Common myeloid progenitor, CD34-positive (primary cell): ENCODE measurements at places on chromosomes 1 and 21.

DNA sequence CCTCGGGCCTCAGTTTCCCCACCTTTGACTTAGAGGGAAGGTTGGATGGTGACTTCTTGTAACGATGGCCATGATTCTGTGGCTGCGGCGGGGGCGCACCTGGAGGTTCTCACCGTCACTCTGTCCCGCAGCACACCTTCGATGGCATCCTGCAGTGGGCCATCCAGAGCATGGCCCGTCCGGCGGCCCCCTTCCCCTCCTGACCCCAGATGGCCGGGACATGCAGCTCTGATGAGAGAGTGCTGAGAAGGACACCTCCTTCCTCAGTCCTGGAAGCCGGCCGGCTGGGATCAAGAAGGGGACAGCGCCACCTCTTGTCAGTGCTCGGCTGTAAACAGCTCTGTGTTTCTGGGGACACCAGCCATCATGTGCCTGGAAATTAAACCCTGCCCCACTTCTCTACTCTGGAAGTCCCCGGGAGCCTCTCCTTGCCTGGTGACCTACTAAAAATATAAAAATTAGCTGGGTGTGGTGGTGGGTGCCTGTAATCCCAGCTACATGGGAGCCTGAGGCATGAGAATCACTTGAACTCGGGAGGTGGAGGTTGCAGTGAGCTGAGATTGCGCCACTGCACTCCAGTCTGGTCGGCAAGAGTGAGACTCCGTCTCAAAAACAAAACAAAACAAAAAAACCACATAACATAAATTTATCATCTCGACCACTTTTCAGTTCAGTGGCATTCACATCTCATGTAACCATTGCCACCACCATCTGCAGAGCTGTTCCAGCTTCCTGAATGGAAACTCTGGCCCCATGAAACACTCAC, 2.1 kb upstream of the PFKL start:
- DNase-seq = peak; percentile 83

GRCh38 chr1:202167708-202168415, 7.5 kb upstream of the PTPN7 start:
- DNase-seq = no peak

GRCh38 chr1:36692465-36693160, 209.9 kb upstream of the CSF3R start:
- no peak for DNase-seq

DNA sequence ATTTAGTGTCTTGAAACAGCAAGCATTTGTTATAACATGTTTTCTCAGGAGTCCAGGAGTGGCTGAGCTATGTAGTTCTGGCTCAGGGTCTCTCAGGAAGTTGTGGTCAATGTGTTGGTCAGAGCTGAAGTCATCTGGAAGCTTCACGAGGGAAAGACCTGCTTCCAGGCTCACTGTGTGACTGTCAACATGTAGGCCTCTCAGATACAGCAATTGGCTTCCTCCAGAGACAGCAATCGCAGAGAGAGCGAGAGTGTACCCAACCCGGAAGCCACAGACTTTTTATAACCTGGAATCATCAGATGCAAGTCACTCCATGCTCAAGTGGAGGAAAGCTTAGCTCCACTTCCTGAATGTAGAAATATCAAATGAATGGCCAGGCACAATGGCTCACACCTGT, 40.9 kb downstream of the TNFRSF9 start:
- peak; percentile 4 for DNase-seq

DNA sequence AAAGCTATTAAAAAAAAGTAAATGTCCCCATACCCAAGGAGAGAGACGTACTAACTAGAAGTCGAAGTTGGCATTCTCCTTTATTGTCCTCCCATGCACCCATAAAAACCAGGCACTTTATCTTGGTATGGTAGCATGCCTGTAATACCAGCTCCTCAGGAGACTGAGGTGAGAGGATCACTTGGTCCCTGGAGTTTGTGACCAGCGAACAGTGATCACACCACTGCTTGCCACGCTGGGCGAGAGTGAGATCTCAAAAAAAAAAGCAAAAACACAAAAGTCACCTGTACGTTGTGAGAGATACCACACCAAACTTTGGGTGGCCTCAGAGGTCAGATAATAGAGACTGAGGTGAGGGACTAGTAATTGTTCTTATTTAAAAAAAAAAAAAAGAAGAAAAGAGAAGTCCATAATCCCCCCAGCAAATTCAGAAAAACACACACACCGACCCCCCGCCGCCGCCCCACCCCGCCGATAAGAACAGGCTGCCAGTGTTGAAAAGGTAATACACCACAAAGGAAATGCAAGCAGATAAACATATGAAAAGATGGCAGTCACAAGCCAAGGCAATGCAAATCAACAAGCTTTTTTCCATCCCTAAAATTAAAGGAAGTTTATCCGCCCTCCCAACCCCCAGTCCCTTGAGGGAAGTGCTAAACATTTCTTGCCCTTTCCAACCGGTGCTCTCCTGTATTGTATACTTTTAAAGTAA, 3.6 kb downstream of the L1TD1 start:
- no peak for DNase-seq

DNA sequence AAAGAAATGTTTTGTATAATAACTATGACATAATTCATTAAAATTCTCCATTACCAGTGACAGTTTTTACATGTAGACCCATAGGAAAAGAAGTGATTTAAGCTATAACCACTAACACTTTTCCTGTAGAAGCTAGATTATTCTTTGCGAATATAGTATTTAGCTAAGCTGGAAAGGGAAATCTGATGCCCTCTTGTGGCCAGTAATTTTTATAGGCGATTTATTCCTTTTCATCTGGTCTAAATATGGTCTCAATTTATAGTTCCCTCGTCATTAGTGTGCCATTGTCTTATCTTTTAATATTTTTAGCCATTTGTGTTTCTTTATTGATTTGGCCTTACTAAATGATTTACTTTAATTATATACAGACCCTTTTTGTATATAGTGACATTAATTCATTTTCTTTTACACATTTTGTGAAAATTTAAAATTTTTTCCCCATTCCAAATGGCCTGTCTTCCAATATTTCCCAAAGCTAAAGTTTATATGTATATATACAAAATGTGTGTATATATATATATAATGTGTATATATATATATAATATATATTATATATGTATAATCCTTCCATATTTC, 26.7 kb downstream of the BTG3 start:
- peak; percentile 80 for DNase-seq

DNA sequence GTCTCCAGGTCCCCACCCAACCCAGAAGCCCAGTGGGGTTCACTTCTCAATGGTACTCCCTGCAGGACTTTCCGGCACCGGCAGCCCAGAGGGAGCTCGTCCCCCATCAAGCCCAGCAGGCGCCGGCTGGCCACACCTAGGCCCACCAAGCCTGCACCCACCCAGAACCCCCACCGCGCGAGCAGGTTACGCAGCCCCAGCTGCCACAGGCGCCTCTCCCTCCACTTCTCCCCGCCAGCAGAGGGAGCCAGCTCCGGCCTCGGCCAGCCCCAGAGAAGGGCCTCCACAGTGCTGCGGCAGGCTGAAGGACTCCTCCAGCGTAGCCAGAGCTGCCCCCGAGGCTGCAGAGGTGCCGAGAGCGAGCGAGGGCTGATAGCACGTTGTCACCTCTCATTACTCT, 722.3 kb downstream of the PLA2G4A start:
- no peak for DNase-seq

DNA sequence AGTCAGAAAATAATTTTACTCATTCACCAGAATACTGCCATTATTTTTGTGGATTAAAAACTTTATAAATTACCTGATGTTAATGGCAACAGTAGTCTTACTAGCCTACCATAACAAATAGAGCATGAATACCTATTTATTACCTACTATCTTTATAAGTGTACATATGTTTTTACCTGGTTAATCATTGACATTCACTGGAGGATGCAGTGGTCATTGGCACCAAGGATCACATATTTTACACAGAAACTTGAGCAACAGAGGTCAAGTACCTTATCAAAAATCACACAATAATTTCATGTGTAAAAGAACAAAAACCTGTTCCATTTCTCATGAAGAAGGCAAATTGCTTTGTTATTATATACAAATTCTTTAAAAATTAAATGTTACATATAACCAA, 1284.9 kb upstream of the NCAM2 start:
- no peak for DNase-seq

- no peak for DNase-seq
These were observed 34.1 kb upstream of the PRSS38 start for GRCh38 chr1:227781314-227781930.

GRCh38 chr1:14440731-14441130, 157.8 kb upstream of the KAZN start:
- DNase-seq = no peak

- DNase-seq = no peak
These were observed 14.2 kb upstream of the TMEM125 start for GRCh38 chr1:43255438-43256210.

- DNase-seq = peak; percentile 78
These were observed 88.0 kb upstream of the ZNF648 start for GRCh38 chr1:182149411-182149965.

- DNase-seq = no peak
These were observed 15.4 kb upstream of the FRRS1 start for GRCh38 chr1:99781798-99782197.

DNA sequence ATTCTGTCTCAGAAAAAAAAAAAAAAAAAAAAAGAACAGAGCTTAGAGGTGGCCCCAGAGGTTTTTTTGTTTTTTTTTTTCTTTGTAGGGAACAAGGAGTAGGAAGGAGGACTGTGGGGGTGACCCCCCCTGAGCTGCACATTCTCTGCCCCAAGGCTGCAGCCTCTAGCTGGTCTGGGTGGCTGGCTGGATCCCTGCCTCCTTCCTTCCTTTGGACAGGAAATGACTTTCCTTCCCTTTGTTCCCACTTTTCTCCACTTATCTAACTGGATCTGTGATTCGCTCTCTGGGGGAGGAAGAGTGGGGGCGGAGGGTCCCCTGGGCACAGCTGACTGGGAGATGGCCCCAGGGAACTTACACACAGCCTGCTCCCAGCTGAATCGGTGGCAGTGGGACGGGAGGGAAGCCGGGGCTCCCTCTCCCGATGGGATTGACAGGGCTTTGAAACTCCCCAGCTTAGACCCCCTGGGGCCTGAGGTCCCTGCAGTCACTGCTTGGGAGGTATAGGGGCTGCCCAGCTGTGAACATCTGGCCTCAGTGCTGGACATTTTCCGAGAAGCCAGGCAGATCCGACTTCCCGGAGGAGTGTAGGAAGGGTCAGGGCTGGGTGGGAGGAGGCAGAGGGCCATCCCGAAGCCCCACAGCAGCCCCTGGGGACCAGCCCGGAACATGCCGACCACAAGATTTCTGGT, 2.1 kb downstream of the FBLIM1 start:
- no peak for DNase-seq

DNA sequence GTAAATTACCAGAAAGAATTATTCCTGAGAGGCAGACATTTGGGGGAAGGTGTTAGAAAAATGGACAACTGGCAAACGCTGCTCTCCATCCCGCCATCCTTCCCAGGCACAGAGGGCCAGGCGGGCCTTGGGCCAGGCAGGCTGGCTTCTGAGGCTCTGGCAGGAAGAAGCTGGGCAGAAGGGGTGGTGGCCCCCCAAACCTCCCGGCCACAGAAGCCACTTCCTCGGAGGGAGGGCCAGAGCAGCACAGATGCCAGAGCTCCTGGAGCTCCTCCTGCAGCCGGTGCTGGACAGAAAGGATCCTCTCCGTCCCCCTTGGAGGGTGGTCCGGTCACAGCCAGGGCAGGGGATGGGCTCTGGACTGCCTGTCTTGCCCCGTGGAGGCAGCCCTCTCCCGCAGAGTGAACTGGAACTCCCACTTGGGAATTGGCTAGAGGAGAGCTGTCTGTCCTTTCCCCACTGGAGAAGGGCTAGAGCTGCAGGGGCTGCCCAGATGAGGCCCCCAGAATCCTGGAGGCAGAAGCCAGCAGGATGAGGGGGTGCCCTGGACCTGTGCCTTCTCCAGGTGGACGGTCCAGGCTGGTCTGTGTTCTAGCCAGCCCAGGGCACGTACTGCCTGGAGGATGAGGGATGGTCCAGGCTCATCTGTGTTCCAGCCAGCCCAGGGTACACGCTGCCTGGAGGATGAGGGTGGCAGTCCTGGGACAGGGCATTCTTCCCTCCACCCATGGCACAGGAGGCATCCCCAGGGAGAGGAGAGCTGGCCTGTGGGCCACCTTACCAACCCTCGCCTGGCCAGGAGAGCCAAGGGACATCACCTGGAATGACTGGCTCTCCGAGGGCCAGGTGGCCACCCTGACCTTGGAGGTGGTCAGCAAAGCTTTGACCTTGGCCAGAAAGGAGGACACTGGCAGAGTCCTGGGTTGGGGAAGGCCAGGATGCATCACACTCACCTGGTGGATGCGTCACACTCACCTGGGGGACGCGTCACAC, 47.4 kb upstream of the ACTRT2 start:
- DNase-seq = peak; percentile 85

DNA sequence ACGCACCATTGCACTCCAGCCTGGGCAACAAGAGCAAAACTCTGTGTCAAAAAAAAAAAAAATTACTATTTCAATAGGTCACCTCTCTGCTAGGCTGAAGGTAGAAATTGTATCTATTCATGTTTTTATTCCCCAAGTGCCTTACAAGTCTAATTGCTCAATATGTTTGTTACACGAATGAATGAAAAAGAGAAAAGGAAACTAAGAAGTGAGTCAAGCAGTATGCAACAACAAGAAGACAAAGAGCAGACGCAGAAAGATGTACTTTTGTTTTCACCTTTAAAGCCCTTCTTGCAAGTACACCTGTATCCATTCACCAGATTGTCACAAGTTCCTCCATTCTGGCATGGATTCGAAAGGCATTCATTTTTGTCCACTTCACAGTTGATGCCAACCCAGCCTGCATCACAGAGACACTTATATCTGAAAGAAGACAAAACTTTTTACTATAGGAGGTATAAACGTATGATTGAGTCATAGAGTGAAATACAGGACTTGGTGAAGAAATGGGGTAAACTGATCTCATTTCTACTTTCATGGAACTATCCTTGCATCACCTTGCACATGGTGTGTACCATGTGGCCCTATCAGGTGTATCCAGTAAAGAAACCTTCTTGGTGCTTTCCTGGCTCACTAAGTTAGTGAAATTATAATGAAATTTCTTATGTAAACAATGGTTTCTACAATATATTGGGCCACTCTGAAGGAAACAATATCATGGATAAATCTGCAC, 57.1 kb upstream of the ADAM30 start:
- no peak for DNase-seq

GRCh38 chr1:204709021-204709420, 23.5 kb upstream of the LRRN2 start:
- DNase-seq = no peak

DNA sequence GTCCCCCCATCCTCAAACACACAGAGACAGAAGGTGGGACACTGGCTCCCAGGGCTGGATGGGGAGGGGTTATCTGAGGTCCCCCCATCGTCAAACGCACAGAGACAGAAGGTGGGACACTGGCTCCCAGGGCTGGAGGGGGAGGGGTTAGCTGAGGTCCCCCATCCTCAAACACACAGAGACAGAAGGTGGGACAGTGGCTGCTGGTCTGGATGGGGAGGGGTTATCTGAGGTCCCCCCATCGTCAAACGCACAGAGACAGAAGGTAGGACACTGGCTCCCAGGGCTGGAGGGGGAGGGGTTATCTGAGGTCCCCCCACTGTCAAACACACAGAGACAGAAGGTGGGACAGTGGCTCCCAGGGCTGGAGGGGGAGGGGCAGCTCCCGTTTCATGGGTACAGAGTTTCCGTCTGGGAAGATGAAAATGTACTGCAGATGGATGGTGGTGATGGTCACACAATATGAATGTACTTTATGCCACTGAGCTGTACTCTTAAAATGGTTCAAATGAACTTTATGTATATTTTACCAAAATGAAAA, 69.2 kb downstream of the SCCPDH start:
- no peak for DNase-seq
